ENCODE measurements at places on chromosomes 2 and 18. TPM values are rescaled to one million over a fixed set of nuclear protein-coding genes. Genes with fewer than 3 reads are reported as not detected.

CNGA3 gene
- not detected for total RNA-seq

IL36B gene
- not detected for total RNA-seq

MAP3K19 gene
- not detected for total RNA-seq

- no peak for DNase-seq
- H3K4me3 ChIP-seq: no peak overlapping the region
- H3K27ac ChIP-seq: no peak overlapping the region
- H3K4me1 ChIP-seq: no peaks in the 10 kb centered on the region
Observed at GRCh38 chr2:5236249-5236648, 455.9 kb upstream of the SOX11 start.

DNA sequence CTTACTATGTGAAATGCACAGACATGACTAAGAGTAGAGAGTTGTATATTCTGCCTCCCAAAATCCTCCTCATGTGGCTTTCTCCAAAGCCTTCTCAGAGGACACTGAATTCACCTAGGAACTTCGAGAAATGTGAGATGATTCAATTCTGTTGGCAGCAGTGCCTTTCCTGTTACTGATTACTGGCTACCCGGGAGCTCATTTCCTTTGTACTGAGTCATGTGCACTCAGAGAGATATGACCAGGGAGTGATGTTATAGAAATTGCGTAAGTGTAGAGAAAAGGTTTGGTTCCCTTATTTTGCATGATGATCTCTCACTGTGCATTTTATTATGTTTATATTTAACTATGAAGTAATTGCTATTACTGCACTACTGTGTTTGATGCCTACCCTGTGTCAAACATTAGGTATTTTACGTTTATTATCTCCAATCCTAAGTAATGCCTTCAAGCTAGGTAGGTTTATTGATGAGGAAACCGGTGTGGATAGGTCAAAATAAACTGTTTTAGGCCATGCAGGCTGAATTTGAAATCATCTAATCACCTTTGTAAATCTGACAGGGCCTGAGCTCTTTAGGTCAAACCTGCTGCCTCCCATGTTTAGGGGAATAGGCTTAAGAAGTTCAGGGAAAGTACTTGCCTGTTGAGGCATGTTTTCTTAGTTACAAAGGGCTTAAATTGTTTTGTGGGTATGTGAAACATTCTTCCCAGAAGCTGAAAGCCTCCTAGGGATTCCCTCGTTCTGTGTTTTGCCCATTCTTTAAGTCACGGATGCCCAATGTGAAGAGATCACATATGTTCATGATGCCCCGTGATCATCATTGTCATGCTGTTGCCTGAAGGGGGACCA, 86.8 kb downstream of the FMNL2 start:
- peaks cover 15% of the 10 kb centered on the region for H3K4me1 ChIP-seq
- DNase-seq: peak; percentile 56
- H3K27ac ChIP-seq: peak overlapping the region; percentile 64
- H3K36me3 ChIP-seq: no peaks in the 10 kb centered on the region
- no peak overlapping the region for H3K4me3 ChIP-seq

SP140 gene
- total RNA-seq: not detected

MBOAT2 gene
- total RNA-seq: 12.6 TPM

All from Caco-2 (cell line).